AG04450 (cell line): ENCODE measurements at places on chromosomes 7 and 10. TPM values are rescaled to one million over a fixed set of nuclear protein-coding genes. Genes with fewer than 3 reads are reported as not detected.

Gene GALNT17
- polyA plus RNA-seq = not detected in 2 replicates

Gene PILRA
- polyA plus RNA-seq = 0.30 and 0.37 TPM in 2 replicates

Gene METTL27
- polyA plus RNA-seq = 2.6 and 4.4 TPM in 2 replicates

Gene UCN3
- polyA plus RNA-seq = not detected in 2 replicates

Gene TES
- 130 and 152 TPM in 2 replicates for polyA plus RNA-seq

Gene AVPI1
- 26.5 and 36.9 TPM in 2 replicates for polyA plus RNA-seq

Gene SLC26A5
- not detected in 2 replicates for polyA plus RNA-seq

Gene CLRN3
- polyA plus RNA-seq = not detected in 2 replicates

Gene TFEC
- polyA plus RNA-seq = 0.01 and 0.10 TPM in 2 replicates
